ENCODE measurements at places on chromosomes 6 and 20.

GRCh38 chr6:30396833-30397479 is 52.0 kb downstream of the RPP21 start:
- peak; percentile 37 for DNase-seq

DNA sequence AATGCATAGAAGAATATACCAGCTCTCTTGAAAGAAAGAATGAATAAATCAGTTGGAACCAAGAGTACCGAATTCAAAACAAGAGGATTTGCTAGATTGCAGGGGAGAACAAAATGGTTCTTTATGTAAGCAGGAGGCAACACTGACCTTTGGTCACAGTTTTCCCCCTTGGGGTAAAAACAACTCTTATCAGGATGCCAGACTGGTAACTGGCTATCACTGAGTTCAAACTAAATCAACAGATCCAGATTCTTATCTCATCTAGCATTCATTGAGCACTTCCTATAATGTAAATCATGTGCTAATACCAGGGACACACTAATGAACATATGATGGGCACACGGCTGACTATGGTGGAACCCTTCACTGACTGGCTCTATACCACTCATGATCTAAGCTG is 4.8 kb upstream of the IL17F start:
- no peak for DNase-seq

- no peak for DNase-seq
Observed at GRCh38 chr6:21745543-21746337, 152.2 kb downstream of the SOX4 start.

GRCh38 chr6:2258112-2258511 is 12.7 kb upstream of the GMDS start:
- no peak for DNase-seq

- no peak for DNase-seq
Observed at GRCh38 chr20:60662307-60662706, 589.8 kb upstream of the CDH4 start.
